ENCODE measurements at places on chromosomes 7 and 10. TPM values are rescaled to one million over a fixed set of nuclear protein-coding genes. Genes with fewer than 3 reads are reported as not detected.
A peak's percentile ranks its signal among the peaks of the same experiment; 100 is the strongest.

GRCh38 chr7:112167147-112167546, 39.1 kb downstream of the DOCK4 start:
- no peaks in the 10 kb centered on the region for H3K36me3 ChIP-seq
- no peak overlapping the region for H3K27ac ChIP-seq
- DNase-seq = no peak
- H3K27me3 ChIP-seq = peaks cover 10% of the 10 kb centered on the region
- no peak overlapping the region for H3K4me3 ChIP-seq
- no peaks in the 10 kb centered on the region for H3K4me1 ChIP-seq

- H3K27me3 ChIP-seq = peaks cover 24% of the 10 kb centered on the region
- no peak overlapping the region for H3K27ac ChIP-seq
- H3K4me3 ChIP-seq = no peak overlapping the region
- H3K36me3 ChIP-seq = no peaks in the 10 kb centered on the region
- no peaks in the 10 kb centered on the region for H3K4me1 ChIP-seq
- DNase-seq = peak; percentile 23
Observed at GRCh38 chr10:26621889-26622711, 75.4 kb upstream of the PDSS1 start.

DNA sequence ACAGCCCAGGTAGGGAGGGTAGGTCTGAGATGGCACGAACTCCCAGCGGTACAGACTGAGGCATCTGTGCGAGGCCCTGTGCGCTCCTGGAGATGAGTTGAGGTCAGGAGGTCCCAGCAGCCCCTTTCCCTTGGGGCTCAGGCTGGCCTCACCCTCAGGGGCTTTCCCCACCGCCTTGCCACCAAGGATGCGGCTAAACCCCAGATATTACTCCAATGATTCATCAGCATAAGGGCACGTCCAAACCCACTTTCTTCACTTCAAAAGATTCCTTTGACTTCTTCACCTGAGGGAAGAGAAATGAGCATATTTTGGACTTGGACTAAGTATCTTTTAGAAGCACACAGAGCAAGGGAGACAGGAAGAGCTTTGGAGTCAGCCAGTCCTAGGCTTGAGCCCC, 20.3 kb downstream of the UROS start:
- no peak overlapping the region for H3K4me3 ChIP-seq
- DNase-seq = no peak
- H3K27me3 ChIP-seq = no peaks in the 10 kb centered on the region
- peaks cover 16% of the 10 kb centered on the region for H3K36me3 ChIP-seq
- no peak overlapping the region for H3K27ac ChIP-seq

- H3K4me3 ChIP-seq = no peak overlapping the region
- peaks cover 14% of the 10 kb centered on the region for H3K4me1 ChIP-seq
- DNase-seq = no peak
- H3K27me3 ChIP-seq = no peaks in the 10 kb centered on the region
- no peaks in the 10 kb centered on the region for H3K36me3 ChIP-seq
- no peak overlapping the region for H3K27ac ChIP-seq
Observed at GRCh38 chr7:27952456-27953285, 212.7 kb downstream of the TAX1BP1 start.

DNA sequence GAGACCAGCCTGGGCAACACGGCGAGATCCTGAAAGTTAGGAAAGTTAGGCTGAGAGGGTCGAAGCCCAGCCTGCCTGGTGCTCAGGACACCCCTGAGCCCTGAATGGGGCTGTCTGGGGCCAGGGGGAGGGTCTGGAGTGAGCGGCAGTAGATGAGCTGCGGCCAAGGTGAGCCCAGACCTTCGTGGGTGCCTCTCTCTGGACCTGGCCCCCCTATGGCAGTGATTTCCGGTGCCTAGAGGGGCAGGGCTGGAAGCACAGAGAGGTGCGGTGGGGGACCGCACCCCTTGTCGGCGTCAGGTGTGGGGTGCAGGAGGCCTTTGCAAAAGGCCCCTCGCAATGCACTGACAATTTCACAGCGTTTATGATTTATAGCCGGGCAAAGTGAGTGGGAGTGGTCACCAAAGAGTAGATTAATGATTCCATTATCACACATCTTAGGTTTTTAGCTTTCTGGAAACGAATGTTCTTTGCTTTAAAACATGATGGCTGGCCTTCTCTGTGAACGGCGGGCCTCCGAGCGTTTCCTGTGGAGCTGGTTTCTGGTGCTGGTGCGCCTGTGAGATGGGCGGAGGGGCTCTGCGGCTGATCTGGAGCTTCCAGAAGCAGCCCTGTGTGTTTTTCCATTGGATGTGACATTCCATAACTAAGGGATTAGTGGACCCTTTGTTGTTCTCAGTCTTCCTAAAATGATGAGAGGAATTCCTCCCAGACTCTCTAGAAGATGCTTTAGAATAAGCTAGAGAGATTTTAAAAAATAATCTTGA, 171.0 kb upstream of the ZNF32 start:
- H3K4me3 ChIP-seq = no peak overlapping the region
- peaks cover 78% of the 10 kb centered on the region for H3K4me1 ChIP-seq
- H3K27me3 ChIP-seq = no peaks in the 10 kb centered on the region
- no peak overlapping the region for H3K27ac ChIP-seq
- no peak for DNase-seq

- H3K4me1 ChIP-seq = no peaks in the 10 kb centered on the region
- H3K27ac ChIP-seq = no peak overlapping the region
- peaks cover 22% of the 10 kb centered on the region for H3K27me3 ChIP-seq
- H3K4me3 ChIP-seq = no peak overlapping the region
Observed at GRCh38 chr10:123583639-123584418, 82.3 kb upstream of the GPR26 start.

DNA sequence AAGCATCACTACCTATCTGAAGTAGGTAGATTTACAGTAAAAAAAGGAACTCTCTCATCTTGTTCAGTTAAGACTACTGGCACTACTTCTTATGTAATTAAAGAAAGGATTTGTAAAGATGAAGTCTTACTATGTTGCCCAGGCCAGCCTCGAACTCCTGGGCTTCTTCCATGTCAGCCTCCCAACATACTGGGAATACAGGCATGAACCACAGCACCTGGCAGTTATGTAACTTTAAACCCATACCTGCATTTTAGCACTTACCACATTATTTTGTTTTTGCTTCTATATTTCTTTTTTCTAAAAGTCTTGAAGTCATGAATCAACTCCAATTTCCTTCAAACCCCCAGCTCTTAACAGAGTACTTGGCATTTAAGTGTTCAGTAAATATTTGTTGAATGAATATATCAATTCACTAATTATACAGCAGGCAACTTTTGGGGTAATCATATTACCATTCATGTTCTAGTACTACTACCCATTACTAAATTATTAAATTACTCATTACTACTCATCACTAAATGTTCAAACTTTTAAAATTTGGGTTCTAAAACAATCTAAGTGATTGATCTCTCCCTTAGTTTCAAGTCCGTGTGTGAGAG, 31.6 kb upstream of the CCDC71L start:
- H3K27ac ChIP-seq = no peak overlapping the region
- peaks cover 11% of the 10 kb centered on the region for H3K4me1 ChIP-seq
- peaks cover 1% of the 10 kb centered on the region for H3K36me3 ChIP-seq

DNA sequence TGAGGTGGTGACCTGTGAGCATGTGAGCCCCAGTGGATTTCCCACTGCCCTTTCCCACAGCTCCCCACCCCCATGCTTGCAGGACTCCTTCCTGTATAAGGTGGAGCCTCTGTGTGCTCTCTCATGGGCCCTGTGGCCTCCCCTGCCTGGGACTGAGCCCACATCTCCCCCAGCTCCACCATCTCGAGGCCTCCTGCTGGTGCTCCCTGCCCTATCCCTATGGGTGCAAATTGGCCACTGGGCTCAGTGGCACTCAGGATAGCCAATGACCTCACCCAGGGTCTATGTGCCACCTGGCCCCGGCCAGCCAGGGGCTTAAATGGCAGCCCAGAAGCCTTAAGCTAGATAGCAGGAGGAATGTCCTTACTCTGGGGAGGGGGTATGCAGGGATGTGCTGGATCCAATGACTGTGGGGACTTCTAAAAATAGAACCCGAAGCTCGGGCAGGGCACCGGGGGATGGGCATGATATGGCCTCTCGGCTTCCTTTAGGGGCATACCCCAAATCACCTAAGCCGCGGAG, 2.0 kb downstream of the LDB3 start:
- no peak overlapping the region for H3K27ac ChIP-seq
- H3K4me3 ChIP-seq = no peak overlapping the region
- no peaks in the 10 kb centered on the region for H3K36me3 ChIP-seq
- no peaks in the 10 kb centered on the region for H3K4me1 ChIP-seq
- no peaks in the 10 kb centered on the region for H3K27me3 ChIP-seq

DNA sequence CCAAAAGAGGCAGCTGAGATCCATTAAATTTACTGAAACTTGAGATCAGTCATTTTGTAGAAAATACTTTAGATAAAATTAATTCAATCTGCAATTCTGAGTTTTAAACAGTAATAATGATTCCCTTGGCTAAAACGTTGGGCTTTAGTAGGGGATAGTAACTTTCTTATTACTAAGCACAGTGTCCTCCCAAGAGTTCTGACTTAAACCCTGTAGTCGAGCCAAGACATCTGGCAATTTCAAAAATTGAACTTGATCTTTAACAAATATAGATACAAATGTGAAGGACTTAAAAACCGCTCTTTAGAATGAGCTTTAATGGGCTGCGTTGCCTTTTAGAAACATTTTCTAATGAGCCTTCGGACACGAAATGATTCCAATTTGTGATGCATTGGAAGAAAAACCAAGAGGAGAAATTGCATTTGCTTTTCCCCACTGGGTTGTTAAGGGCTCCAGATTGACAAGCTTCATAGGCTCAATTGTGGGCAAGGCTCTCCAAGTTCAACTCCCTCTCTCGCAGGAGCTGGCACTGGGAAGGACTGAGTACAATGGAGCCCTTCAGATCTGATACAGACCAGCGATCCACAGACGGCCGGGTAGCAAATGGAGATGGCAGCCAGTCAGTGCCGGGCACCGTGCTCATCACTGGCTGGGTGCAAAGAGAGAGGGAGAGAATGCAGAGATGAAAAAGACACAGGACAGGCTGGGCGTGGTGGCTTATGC, 921.3 kb upstream of the AUTS2 start:
- H3K27me3 ChIP-seq = no peaks in the 10 kb centered on the region
- H3K4me3 ChIP-seq = no peak overlapping the region
- no peak for DNase-seq
- H3K4me1 ChIP-seq = no peaks in the 10 kb centered on the region
- H3K27ac ChIP-seq = no peak overlapping the region

GRCh38 chr7:87933605-87933952, 472 bp upstream of the ADAM22 start:
- peaks cover 36% of the 10 kb centered on the region for H3K27me3 ChIP-seq
- H3K4me1 ChIP-seq = peaks cover 15% of the 10 kb centered on the region
- H3K4me3 ChIP-seq = peak overlapping the region; percentile 88
- DNase-seq = no peak
- H3K27ac ChIP-seq = no peak overlapping the region

DNA sequence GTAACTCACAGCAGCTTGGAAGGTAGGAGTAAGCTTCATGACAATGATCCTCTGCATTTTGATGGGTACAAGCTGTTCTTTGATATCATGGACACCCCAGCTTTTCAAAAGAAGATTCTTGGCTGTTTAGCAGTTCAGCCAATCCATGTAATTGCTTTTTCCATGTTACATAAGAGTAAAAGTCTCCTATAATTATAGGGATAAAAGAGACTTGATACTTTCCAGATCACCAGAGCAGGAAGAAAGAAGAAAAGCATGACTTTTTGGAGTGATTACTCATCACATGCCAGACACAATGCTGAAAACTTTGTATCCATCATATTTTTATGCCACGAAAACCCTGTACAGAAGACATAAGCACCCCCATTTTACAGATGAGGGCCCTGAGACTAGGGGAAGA, 1049.7 kb downstream of the NRG3 start:
- no peaks in the 10 kb centered on the region for H3K27me3 ChIP-seq
- no peaks in the 10 kb centered on the region for H3K36me3 ChIP-seq
- H3K27ac ChIP-seq = no peak overlapping the region
- no peak overlapping the region for H3K4me3 ChIP-seq
- DNase-seq = no peak
- H3K4me1 ChIP-seq = no peaks in the 10 kb centered on the region

GRCh38 chr10:125193306-125193877, 33.0 kb upstream of the CTBP2 start:
- H3K4me1 ChIP-seq = no peaks in the 10 kb centered on the region
- no peak overlapping the region for H3K27ac ChIP-seq
- no peaks in the 10 kb centered on the region for H3K36me3 ChIP-seq
- no peak for DNase-seq
- H3K27me3 ChIP-seq = no peaks in the 10 kb centered on the region

DNA sequence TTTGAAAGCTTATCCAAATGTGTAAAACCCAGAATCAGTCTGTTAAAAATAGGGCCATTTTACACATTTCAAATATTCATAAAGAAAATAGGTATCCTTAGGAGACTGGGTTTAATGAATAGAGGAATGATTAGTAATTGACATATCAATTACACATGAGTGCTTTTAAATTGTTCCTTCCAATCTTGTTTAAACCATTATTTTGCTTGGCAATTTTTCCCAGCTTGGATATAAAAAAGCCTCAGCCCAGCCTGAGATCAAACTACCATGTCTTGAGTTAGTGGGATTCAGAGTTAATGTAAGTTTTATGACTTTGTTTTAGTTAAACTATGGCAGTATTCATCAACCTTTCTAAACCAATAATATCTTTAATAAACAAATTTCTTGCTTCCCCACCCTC, 28.3 kb downstream of the PARP12 start:
- no peak for DNase-seq
- H3K36me3 ChIP-seq = peaks cover 73% of the 10 kb centered on the region
- H3K27ac ChIP-seq = no peak overlapping the region
- H3K27me3 ChIP-seq = no peaks in the 10 kb centered on the region
- peaks cover 39% of the 10 kb centered on the region for H3K4me1 ChIP-seq

DNA sequence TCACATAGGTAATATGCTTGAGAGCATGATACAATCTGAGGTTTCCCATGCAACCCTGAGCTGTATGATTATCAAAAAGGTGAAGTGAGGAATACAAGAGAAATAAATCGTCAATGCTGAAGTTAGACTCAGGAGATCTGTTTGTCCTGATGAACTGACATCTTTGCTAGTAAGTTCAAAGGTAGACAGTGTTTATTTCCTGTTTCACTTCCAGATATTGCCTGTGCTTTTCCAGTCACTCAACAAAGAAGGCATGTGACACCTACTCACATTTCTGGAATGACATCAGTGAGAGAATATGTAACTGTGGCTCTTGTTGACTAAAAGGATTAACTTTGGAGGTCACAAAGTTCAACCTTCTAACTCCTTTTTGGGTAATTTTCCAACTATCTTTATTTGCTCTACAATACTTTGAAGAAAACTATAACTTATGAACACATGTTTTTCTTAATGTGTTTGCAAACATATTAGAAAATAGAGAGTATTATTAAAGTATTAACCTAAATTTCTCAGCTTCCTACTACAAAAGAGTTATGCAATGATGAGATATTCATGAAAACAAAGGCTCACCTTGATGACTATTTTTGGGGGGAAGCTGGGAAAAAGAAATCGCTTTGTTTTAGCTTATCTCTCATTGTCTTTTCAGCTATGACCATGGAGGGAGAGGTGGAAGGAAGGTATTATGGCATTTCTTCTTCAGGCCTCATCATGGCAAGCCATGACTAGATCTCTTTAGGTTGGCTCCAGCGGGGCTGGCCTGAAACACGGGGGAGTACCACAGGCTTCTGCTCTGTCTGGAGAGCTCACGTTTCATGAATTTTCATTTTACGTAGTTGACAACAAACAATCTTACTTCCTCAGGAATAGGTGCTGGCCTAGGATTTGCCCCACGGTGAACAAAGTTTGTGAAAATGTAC, 214.7 kb upstream of the SLC26A5 start:
- H3K4me1 ChIP-seq = no peaks in the 10 kb centered on the region
- no peaks in the 10 kb centered on the region for H3K27me3 ChIP-seq
- no peak overlapping the region for H3K4me3 ChIP-seq
- no peaks in the 10 kb centered on the region for H3K36me3 ChIP-seq

The GPNMB gene
- total RNA-seq = 0.29 TPM

The LRRC61 gene
- 21.0 TPM for total RNA-seq

The WDFY4 gene
- total RNA-seq = 0.16 TPM

The WEE2 gene
- total RNA-seq = not detected

The VOPP1 gene
- 44.5 TPM for total RNA-seq

The GHITM gene
- 123 TPM for total RNA-seq

The NPSR1 gene
- not detected for total RNA-seq
